ENCODE measurements at places on chromosomes 3 and 15.

GRCh38 chr3:42456211-42456610 lies 45.8 kb upstream of the LYZL4 start:
- DNase-seq, result no peak

DNA sequence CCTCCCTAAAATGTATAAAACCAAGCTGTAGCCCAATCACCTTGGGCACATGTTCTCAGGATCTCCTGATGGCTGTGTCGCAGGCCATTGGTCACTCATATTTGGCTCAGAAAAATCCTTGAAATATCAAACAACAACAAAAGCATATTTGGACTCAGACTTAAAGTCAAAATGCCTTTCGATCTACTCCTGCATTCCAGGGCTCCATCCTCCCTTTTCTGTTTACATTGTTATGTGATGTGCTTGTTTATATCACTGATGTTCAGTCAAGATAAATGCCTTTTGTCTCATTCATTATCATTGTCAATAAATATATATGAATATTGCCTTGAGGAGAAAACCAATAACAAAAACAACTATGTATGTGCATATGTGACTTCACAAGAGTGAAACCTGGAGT lies 31.7 kb downstream of the HGD start:
- DNase-seq, result no peak

- no peak for DNase-seq
Measured at GRCh38 chr3:116338713-116339112, 106.6 kb downstream of the LSAMP start.

DNA sequence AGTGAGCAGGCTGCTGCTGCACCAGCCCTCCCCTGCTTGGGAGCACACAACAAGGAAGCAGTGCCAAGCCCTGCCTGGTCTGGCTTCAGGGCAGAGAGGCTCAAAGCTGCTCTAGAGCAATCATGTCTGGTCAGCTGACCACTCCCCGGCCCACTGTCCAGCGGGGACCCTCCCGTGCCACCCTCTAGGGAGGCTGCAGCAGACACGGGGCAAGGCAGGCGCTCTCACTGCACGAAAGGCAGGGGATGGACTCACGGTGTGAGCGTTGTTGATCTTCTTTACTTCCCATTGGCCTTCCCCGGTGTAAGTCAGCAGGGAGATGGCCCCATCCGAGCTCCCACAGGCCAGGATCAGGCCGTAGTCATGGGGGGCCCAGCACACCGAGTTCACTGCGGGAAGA lies 9.2 kb downstream of the SEC13 start:
- no peak for DNase-seq

DNA sequence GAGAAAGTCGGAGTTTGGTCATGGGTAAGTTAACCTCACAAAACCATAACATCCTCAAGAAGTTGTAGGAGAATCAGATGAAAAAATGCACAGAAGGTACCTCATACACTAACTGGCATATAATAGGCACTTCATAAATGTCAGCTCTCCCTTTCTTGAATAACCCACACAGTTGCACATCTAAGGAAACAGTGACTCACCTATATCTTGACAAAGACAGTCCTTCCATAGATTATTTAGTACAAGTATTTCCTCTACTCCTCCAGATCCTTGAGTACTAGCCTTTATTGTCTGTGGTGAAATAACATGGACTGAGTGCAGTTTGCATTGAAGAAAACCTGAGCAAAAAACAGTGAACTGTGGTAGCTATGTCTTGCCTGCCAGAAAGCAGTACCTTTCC lies 46.6 kb downstream of the MAGI1 start:
- DNase-seq, result no peak

GRCh38 chr3:78670094-78670493 lies 1097.7 kb downstream of the ROBO1 start:
- no peak for DNase-seq

Data from stimulated activated CD8-positive, alpha-beta memory T cell treated with anti-CD3 and anti-CD28 coated beads, Interleukin-4, amount 100 ng/mL, for 1 hour (primary cell).